ENCODE measurements at places on chromosomes 6 and 20.

DNA sequence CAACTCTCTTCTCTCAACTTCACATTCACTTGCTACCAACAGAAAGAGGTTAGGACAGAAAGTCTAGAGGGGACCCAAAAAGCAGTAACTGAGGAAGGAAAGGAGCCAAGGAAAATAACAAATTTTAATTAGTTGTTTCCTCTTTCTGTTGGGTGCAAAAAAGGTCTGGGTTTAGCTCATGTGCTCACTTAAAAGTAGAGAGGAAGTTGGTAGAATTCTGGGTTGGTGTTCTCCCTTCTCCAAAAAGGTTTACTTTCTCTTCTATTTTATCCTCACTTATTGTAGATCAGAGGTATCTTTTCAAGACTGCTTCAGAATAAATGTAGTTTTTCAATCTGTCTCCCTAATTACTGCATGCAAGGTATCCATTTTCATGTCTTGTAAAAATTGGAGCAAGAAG lies 42.8 kb downstream of the MAP3K7 start:
- DNase-seq = no peak

DNA sequence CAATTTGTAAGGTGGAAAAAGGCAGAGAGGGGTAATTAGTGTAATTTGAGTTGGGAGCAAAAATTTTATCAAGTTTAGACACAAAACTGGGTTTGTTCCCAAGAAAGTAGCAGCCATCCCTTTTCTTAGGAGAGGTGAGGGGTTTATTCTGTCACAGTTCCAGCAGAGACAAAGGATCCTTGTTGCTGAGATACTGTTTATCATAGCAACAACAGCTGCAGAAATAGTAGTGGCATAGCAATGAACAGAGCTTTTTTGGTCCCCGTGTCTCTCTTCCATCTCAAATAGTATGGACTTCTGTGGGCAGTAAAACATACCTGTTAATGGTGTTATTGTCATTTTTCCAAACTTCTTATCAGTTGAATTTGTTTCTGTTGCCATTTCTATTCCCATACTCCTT lies 23.9 kb downstream of the ZKSCAN8 start:
- DNase-seq = no peak

DNA sequence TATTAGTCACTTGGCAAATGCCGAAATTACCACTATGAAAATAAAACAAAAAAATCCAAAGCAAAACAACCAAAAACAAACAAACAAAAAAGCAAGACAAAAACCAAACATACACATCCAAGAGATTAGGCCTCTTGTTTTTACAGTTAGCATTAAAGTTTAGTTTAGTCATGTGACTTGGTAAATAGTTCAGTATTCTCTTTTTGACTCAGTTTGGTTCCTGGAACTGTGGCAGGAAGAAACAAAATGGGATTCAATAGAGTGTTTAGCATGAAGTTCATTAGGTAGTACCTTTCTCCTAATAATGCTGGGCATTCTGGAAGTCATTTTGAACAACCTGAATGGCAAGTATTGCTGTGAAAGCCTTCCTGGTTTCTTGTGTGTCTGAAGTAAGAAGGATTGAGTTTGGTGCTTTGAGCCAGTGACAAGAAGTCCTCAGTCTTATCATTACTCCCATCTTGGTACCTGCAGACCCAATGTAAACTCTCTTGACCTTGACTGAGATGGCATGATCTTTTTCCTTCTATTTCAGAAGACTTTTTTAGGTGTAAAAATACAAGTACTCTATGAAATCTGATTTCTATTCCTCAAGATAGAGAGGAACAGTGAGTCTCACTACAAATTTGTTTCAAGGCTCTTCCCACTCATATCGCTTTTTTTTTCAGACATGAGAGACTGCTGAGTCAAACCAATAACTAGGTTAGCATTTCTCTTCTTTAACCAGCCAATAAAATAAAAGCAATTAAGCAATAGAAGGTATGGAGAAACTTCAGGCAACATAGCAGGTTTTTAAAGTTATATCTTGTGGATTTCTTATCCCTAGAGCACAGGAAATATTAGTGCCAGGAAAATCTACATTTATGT lies 223.6 kb upstream of the PREP start:
- no peak for DNase-seq

DNA sequence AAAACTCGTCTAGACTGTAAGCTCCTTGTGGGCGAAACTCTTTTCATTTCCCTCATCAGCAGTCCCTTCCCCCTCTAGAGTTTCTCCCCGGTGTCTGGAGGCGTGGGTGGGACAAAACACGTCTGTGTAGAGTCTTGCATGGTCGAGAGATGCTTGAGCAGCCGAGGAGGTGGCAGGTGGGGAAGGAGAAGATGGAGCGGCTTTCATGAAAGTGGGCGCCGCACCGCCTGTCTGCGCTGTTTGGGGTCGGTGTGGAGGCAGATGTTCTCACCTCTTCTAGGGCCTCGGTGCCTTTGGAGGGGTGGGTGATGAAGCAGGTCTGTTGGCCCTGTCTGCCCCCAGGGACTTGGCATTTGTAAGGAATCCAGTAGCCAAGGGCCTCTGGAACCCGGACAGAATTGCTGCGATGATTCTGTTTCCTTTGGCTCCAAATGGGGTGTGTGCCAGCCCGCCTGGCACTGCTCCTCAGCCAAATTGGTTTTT lies 1.2 kb downstream of the BRPF3 start:
- no peak for DNase-seq

DNA sequence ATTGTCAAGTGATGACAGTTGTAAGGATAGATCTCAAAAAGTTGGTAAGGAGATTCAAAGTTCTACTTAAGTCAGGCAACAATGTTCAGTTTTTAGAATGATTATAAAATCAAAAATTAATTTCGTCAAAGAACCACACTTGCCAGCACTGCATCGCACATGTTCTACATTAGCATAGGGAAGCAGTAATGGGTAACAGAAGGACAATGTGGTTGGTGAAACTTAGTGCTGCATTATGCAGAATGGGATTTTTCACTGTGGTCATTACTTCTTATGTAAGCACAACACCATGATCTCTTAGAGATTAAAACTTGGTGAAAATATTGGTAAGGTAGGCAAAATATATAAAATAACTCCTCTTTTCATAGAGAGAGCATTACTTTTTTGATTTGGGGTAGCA lies 173.7 kb upstream of the THEMIS start:
- DNase-seq = no peak

DNA sequence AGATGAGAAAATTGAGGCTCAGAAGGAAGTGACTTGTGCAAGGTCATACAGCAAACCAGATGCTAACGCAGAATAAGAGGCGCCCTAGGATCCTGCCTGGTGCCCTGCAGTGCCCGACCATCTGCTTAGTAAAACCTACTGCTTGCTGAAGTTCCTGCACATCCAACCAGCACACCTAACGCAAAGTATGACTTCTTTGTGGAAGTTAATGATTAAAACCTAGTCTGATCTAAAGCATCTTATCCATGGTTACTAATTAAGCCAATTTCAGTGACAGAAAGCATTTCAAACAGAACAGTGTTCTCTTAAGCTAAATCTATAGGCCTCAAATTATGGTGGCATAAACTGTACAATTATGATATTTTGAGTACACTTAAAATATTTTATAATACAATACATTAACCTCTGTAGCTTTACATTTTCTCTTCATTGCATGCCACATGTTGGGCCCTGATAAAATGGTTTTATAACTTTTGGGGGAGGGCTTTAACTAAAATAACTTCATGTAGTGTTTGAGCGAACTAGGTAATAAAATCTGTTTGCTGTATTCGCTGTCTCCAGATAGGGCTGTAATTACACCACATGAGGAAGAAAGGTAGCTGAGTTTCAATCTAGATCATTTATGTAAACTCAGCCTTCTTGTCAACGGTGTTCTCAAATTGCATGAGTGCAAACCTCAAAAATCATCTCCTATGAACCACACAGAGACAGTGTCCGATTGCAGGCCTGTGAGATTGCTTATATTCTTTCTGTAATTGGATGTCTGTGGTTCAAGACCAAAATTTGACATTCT lies 37.5 kb upstream of the BEND3 start:
- DNase-seq = no peak

- DNase-seq = no peak
Measured at GRCh38 chr20:4484379-4484997, 237.2 kb upstream of the PRND start.

- no peak for DNase-seq
Measured at GRCh38 chr6:142676027-142676443, 268.9 kb downstream of the HIVEP2 start.

DNA sequence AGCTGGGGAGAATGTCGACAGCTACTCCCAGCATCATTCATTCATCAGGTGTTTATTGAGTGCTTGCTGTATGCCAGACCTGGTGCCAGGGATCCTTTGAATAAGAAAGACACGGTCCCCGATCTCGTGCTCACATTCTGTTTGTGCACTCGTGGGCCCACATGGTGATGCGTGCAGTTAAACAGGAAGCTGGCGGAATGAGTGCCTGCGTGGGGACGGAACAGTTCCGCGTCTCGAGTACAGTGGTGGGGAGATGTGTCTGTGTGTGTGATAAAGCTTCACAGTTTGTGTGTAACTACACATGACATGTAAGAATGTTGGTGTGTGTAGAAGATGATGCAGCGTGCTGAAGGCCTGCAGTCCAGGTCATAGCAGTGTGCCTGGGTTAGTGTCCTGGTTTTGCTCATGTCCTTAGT lies 6.5 kb downstream of the RBM38 start:
- DNase-seq = peak; percentile 60

DNA sequence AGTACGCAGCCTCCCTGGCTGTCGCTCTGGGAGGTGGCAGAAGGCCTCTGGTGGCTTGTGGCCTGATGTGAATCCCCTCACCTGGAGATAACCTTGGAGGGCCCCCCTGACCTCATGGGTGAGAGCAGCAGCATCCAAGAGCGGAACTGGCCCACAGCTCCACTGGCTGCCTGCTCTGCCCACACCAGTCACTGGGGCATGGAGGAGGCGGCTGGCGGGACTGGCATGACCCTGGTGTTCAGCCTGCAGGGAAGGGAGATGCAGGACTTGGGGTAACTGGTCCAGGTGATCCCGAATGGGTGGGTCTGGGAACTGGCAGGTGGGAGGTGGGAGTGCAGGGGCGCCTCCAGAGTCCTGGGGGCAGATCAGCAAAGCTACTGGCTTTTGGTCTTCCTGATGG lies 10.6 kb upstream of the DSN1 start:
- no peak for DNase-seq

DNA sequence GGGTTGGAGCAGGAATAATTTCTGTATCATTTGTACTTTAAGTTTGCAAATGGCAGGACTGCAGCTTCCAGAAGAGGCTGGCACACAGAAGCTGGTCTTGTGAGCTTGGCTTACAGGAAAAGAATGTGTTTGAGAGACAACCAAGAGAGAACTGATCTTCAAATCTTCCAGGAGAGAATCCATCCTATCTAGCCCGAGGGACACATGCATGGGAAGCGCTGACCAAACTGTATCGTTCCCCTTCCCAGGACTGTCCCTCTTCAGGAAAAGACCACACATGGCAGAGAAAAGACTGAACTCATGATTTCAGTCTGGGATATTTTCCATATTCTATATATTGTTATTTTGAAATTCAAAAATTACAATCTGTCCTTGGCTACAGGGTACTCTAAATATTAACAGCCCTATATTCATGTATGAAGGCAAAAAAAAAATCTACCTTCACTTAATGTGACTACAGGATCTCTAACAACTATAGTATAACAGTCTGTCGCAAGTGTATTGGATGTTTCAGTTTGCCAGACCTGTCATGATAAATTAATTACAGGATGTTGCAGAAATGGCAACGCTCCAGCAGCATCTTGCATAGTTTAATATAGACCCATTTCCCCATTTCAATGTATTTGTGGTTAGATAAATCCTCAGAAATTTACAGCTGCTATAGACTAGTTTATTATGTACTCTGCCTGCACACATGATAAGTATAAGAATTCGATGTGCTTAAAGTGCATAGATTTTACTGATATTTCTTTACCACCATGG lies 99.4 kb downstream of the MYB start:
- no peak for DNase-seq

DNA sequence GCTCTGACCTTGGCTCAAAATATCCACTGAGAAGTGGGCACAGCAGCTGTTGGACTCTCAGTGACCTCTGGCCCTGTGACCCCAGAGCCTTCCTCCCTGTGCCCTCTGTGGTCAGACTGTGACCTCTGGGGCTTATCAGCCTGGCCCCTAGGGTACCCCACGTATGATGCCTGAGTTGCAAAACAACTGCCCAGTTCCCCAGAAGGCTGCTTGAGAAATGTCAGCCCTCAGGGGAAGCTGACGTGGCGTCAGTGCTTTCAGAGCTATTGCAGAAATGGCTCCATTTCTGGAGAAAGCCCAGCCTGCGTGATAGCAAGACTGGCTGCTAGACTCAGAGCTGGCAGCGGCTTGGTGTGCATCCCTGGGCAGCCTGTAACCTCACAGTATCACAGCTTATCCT lies 31.5 kb upstream of the TGM2 start:
- no peak for DNase-seq

GRCh38 chr6:91081452-91082067 lies 494.7 kb upstream of the MAP3K7 start:
- no peak for DNase-seq

GRCh38 chr6:70520575-70520974 lies 46.2 kb upstream of the SDHAF4 start:
- DNase-seq = no peak

DNA sequence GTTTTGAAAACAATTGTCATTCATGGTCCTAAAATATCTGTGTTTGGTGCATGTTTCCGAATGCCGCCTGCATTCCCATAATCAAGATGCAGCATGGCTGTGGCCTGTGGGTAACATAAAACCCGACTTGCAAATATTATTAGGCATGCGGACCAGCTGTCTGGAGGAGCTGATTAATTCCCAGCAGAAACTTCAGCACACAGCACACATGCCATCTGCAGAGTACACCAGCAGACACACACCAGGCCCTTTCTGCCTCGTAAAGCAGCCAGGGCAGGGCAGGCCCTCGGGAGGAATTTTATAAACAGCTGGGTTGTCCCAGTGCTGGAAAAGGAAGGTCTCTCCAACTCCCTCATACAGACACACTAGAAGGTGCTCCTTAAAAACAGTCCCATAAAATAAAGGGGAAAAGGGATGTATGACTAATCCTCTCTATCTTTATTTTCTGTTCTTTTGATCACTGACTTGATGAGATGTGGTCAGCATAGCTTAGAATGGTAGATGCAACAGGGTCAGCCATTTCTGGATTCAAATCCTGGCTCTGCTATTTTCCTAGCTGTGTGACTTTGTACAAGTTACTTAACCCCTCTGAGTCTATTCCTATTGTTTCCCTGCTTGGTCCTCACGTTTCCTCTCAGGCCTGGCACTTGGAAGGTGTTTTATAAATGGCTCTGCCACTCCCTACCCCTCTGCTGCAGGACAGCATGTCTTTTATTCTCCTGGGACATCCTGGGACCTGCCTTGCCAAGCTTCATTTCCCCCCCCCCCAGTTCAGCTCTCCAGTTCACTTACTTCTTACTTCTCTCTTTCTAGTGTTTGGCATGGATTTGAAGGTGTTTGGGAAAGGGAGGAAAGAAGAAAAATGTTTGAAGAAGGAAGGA lies 85.9 kb upstream of the TRAF3IP2 start:
- DNase-seq = no peak

DNA sequence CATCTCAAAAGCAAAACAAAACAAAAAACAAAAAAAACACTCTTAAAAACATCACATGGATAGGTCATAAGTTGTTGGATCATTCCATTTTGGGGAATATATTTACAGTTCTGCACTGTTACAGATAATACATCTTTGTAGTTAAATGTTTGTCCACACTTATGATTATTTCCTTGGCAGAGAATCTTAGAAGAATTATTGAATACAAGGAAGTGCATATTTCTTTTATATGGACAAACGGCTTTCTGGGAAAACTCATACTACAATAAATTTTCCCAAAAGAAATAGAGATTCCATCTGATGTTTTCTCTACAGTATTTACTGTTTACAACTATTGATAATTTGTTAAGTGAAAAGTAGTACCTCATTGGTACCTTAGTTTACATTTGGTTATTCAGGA lies 33.8 kb downstream of the GMPR start:
- no peak for DNase-seq
